ENCODE measurements at places on chromosomes 5 and 9.

- DNase-seq, result no peak
Measured at GRCh38 chr9:69483886-69484422, 158.9 kb downstream of the ENTREP1 start.

- no peak for DNase-seq
Measured at GRCh38 chr5:153632748-153633290, 142.3 kb downstream of the GRIA1 start.

- no peak for DNase-seq
Measured at GRCh38 chr5:128254789-128255188, 171.2 kb downstream of the SLC12A2 start.

GRCh38 chr9:89038382-89039103 lies 47.3 kb downstream of the S1PR3 start:
- DNase-seq, result no peak

DNA sequence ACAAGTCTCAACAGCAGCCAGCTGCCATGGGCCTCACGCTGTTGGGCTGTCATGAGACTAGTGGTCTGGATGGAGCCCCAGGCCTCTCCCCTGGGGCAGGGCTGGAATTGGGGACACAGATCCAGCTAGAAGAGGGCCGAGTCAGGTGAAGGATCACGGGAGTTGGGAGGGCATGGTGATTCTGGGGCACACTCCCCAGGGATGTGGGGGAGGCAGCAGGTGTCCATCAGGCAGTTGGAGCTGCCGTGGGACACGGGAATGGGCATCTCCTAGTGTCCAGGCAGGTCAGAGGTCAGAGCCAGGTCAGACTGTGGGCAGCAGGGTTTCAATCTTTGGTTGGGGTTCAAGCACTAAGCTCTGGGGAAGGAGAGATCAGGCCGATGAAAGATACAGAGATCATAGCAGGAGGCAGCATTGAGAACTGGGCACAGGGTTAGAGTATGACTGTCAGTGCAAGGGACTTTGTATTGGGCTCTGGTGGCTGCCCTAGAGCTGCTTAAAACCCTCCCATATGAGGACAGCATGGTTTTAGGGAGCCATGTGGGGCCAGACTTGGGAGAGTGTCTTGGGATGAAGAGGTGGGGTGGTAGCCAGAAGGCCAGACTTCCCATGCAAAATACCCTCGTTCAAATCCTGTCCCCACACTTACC lies 59.2 kb downstream of the ARHGEF37 start:
- DNase-seq, result no peak

DNA sequence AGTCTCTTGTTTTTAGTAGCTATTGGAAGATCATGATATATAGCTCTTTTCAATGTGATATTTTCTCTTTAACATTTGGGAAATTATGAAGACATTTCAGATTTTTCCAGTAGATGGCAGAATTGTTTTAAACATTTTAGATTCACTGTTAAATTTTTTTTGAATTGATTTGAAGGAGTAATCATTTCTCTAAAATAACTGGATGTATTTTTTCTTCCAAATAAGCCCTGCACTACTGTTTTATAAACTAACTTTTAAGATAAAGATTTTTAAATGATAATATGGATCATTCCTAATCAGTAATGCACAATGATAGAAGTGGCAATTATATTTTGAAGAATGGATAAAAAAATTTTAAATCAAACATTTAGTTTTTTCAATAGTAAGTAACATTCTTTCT lies 14.2 kb downstream of the NDUFAF2 start:
- DNase-seq, result no peak

GRCh38 chr9:89427621-89428221 lies 70.2 kb downstream of the SEMA4D start:
- DNase-seq, result peak; percentile 74

DNA sequence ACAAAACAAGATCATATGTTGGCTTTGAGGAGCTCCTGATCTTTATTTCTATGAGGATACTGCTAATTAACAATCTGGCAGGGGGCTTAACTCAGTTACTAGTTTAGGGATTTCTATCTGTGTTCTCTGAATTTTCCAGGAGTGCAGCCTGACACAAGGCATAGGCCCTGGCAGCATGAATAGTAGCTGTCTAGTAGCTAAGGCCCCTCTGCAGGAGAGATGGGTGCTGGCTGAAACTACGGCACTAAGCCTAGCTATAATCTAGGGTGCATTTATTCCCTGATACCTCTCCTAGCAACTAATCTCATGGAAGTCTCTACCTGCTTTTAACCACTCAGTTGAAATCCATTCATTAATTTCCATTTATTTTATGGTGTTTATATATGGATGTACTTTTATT lies 268.2 kb downstream of the TMEM232 start:
- no peak for DNase-seq

DNA sequence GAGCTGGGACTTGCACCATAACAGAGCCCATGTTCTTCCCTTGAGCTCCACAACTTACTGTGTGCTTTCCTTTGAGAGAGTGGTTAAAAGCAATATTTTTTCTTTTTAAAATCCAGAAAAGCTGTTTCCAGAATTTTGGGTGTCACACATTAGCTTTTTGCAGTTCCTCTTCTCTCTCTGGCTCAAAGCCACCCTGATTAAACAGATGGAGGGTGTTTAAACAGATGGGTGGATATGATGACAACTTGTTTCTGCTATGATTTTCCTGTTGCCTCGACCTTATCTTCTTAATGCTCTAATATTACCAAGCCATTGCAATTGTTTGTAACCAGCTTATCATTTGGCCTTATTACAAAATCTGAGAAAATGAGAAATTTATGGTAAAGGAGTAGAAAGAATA lies 22.9 kb upstream of the CFAP95 start:
- DNase-seq, result no peak

DNA sequence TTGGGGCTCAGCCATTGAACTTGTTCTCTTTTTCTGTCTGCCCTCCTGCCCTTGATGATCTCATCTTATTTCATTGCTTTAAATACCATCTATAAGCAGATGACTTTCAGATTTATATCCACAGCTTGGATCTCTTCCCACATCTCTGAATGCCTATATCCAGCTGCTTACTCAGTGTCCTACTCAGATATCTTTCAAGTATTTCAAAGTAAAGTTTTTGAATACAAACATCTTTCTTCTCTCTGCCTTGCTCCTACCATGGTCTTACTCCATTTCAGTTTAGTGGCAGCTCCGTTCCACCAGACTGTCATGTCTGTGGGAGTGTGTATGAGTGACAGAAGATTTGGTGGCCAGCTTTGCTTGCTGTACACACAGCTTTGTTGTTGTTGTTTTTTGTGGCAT lies 59.7 kb downstream of the ERBIN start:
- DNase-seq, result no peak

DNA sequence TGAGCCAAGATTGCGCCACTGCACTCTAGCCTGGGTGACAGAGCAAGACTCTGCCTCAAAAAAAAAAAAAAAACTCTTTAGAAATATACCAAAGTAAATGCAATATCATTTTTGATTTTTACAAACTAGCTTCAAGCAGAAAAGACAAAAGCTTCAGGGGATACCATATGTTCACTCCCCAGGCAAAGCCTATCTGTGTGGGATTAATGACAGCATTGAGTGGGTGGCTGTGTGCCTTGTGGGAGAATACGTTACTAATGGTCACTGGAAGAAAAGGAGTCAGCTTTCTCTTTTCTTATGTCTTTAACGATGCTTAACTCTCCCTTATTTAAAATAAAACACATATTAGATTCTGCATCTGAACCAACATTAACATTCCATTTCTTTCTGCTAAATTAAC lies 1.9 kb downstream of the PCA3 start:
- DNase-seq, result no peak

DNA sequence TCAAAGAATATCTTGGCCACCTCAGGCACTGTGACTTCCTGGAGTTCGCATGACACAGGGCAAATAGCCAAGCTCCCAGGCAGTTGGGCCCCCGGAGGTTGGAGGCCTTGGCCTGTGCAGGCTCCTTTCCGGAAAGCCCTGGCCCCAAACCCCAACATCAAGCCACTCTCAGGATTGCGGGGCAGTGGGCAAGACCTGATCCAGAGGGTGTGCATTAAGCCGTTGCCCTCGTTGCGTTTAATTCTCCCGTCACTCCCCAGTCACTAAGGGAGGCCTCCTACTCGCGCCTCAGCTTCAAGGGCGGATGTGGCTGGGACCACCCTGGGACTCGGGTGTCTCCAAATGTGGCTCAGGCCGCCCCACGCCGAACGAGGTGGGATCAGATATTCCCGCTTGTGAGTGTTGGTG lies 60.1 kb downstream of the TMEM174 start:
- DNase-seq, result no peak

GRCh38 chr5:178434851-178435250 lies 155.3 kb downstream of the COL23A1 start:
- no peak for DNase-seq

DNA sequence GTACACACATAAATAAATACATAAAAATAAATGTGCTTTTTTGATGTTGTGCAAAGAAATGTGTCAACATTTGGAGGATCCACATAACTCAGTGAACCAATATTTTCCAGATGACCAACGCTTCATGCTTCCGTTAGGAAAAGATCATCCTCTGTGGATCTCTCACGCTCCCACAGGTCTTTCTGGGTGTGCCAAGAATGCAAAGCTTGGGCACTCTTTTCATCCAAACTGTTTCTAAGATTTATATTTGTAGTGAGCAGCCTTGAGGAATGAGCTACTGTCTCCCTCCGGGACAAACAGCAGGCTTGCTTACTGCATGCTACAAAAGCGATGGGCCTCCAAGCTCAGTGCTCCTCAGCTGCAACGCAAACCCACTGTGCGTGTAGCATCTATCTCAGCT lies 46.2 kb upstream of the RUFY1 start:
- no peak for DNase-seq

DNA sequence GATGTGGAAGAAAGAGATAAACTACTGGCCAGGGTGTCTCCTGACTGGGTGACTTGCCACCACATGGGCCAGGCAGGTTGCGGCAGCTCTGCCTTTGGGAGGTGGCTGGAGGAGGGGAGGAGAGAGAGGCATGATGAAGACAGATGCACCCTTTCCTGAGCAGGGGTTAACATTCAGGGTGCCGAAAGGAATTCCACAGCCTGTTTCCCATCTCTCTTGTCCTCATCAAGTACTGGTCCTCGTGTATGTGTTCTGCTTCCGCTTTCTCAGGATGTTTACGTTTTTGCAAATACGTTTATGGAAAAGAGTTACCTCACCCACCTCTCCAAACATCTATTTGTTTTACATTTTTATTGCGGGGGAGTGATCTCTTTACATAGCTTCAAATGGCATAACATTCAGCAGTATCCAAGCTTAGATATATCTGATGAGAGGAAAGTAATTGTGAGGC lies 73.4 kb downstream of the C9orf85 start:
- no peak for DNase-seq

DNA sequence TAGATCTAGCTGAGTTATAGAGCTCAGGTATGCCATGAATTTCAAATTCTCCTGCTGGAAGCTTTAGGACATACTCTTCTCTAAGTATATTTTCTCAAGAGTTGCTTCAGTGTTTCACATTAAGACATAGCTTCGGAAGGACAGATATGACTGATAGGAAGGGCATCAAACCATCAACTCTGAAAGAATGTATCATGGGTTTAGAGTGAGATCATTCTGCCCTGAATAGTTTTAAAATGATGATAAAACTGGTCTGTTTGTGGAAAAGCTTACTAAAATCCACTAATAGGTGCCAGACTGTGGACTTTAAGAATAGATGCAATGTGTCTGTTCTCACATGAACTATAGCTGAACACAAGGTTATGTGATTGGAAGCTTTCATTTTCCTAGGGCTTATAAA lies 8.4 kb downstream of the SPEF2 start:
- DNase-seq, result no peak

GRCh38 chr9:131217331-131218031 lies 58.8 kb downstream of the FAM78A start:
- no peak for DNase-seq

GRCh38 chr9:131545786-131546335 lies 538 bp downstream of the PRRT1B start:
- DNase-seq, result no peak

Measured in stimulated activated CD4-positive, alpha-beta T cell treated with anti-CD3 and anti-CD28 coated beads, Interleukin-4, amount 100 ng/mL, for 4 hours (primary cell).